Amniotic epithelial cell (primary cell): ENCODE measurements at places on chromosomes 16 and 17.

- no peak for DNase-seq
Observed at GRCh38 chr17:77444984-77445759, 304.4 kb downstream of the SEC14L1 start.

GRCh38 chr17:78255029-78255656 lies 23.7 kb downstream of the TMEM235 start:
- no peak for DNase-seq

DNA sequence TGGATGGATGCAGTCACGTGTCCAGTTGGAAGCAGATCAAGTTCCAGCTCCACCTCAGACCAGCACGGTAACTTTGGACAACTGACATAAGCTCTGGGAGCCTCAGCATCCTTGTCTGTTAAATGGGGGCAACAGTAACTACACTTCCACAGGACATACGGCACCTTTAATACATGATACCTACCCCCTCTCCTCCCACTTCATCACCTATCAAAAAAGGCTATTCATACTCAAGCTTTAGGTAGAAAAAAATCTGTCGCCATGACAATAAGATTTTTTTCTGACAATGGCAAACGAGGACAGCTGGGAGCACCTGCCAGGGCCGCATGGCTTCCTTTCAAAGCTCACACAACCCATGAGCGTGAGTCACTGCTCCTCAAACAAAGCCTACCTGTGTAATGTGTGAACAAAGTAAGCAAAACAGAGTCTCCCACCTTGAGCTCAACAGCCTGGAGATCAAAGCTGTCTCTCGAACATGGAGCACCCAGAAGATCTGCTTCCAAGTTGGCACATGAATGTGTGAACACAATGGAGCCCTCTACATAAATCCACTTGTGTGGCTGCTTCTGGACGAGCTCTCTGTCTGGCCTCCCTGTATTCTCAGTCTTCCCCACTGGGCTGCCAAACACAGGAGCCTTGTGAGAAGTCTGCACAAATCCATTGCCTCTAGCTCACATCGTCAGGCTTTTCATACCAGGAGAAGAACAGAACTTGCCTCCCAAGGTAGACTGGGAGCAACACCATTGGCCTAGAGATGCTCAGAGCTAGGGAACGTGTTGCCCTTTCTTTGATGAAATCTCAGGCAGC lies 459.7 kb downstream of the SOX9 start:
- DNase-seq: no peak

GRCh38 chr16:85821390-85822135 lies 22.1 kb downstream of the COX4I1 start:
- DNase-seq: peak; percentile 67
